ENCODE measurements at places on chromosomes 16 and 17.

- no peak for DNase-seq
Measured at GRCh38 chr16:56734429-56734828, 4.5 kb downstream of the NUP93 start.

DNA sequence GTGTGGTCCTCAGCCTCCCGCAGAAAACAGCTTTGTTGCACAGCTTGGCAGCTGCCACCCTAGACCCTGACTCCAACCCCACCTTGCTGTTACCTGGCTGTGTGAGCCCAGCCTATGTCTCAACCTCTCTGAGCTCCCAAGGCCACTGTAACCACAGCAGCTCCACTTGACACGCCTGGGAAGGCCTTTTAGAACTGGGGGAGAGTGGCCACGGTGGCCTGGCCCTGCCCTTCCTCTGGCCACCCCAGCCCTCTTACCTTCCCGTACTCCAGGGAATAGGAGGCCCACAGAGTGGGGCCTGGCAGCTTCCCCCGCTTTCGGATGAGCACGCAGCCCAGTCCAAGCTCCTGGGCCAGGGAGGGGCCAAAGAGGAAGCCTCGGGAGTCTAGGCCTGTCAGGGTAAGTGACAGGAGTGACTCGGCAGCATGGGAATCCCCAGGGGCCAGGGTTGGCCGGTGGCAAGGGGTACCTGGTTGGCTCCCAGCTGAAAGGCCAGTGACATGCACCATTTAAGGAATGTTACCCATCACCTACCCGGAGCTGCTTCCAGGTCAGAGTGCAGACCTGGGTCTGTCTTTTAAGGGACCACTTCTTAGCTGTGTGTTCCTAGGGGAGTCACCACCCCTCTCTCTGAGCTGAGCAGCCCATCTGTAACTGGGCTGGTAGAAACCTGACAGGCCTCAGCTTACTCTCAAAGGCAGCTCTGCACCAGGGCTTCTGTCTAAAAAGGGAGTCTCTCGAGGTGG, 1.4 kb downstream of the APRT start:
- DNase-seq = no peak

DNA sequence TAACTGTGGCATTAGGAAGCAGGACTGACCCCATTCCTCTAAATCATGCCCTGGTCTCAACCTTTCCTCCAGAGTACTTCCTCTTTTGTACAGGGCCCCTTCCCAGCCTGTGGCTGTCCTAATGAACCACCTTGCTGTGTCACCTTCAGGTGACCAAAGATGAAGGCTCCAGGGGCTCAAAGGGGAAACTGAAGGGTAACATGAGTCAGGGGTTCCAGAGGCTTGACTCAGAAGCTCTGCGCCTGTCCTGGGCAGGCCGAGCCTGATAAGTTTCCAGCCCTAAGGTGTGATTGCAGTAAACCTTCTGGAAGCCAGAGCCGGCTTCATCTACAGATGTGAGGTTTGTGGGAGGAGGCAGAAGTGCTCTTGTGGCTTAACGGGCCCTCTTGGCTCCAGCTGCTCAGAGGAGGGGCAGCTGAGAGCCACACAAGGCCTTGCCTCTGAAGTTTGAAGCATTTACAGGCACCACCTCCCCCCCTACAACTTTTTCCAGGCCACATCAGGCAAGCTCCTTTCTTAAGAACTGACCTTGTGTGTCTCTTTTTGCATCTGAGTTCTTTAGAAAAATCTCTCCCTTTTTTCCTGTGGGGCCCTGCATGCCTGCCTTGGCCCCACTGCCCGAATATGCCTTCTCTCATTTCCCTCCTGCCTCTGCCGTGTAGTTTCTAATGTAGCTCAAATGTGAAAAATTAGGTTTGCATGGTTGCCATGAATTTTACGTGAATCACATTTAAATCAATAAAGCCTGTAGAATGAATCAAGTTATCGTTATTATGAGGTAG, 149.9 kb downstream of the CLEC16A start:
- DNase-seq = no peak

DNA sequence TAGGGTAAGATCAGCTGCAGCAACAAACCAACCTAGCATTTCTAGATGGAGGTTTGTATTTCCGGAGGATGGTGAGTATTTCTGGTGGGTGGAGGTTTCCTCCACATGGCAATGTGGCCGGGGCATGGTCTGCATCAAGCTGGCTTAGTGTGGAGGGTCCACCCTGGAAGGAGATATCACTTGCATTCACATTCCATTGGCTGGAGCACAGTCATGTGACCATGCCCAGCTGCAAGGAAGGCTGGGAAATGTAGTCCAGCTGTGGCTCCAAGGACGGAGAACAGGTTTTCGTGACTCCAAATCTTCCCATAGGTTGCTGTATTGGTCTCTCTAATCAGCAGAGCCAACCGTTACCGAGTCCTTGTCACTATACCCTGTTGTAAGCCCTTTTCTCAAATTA, 68.7 kb downstream of the RAI1 start:
- DNase-seq = no peak
